ENCODE measurements at places on chromosomes 12 and 14. TPM values are rescaled to one million over a fixed set of nuclear protein-coding genes. Genes with fewer than 3 reads are reported as not detected.

Gene STX2
- 34.0 TPM for total RNA-seq

Gene ATG101
- total RNA-seq = 64.9 TPM

Gene TMEM229B
- 1.6 TPM for total RNA-seq

Gene VRTN
- not detected for total RNA-seq

- no peak for DNase-seq
- peaks cover 5% of the 10 kb centered on the region for H3K4me1 ChIP-seq
- no peak overlapping the region for H3K27ac ChIP-seq
- peak overlapping the region; percentile 78 for H3K4me3 ChIP-seq
Observed at GRCh38 chr12:78866518-78866917, 1.9 kb downstream of the SYT1 start.

GRCh38 chr14:74211945-74212580, 27.2 kb upstream of the VSX2 start:
- H3K36me3 ChIP-seq = no peaks in the 10 kb centered on the region
- no peak overlapping the region for H3K27ac ChIP-seq
- no peaks in the 10 kb centered on the region for H3K4me1 ChIP-seq
- DNase-seq = no peak
- no peaks in the 10 kb centered on the region for H3K27me3 ChIP-seq

- no peak overlapping the region for H3K27ac ChIP-seq
- DNase-seq = peak; percentile 67
- H3K36me3 ChIP-seq = 0 out of 2 replicates have a peak, but pooled peaks cover 2% of the 10 kb centered on the region
- no peak overlapping the region for H3K4me3 ChIP-seq
Observed at GRCh38 chr12:104358353-104359003, 54.9 kb downstream of the EID3 start.

Gene SERPINA9
- not detected for total RNA-seq

DNA sequence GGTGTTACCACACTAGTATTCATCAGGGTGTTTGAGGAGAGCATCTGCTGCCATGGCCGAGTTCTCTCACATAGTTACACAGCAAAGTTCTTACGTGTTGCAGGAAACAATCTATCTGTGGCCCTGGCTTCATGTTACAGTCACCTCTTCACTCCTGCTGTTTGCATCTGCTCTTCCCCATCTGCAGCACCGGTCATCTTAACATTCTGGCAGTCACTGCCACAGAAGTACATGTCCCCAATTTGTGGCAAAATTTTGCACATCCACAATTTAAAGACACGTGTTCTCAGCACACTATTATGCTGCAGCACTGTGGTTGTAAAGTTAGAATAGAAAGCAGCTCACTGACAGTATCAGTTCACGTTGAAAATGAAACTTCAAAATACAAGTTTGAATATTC, 23.2 kb downstream of the MAPK1IP1L start:
- no peak for DNase-seq
- no peaks in the 10 kb centered on the region for H3K27me3 ChIP-seq
- H3K4me3 ChIP-seq = no peak overlapping the region
- H3K36me3 ChIP-seq = no peaks in the 10 kb centered on the region
- no peak overlapping the region for H3K27ac ChIP-seq

Gene NINJ2
- 1.9 TPM for total RNA-seq

- no peak for DNase-seq
- H3K27me3 ChIP-seq = no peaks in the 10 kb centered on the region
- H3K27ac ChIP-seq = no peak overlapping the region
Observed at GRCh38 chr12:2804393-2805142, 7.9 kb upstream of the ITFG2 start.

Gene POTEM
- not detected for total RNA-seq

DNA sequence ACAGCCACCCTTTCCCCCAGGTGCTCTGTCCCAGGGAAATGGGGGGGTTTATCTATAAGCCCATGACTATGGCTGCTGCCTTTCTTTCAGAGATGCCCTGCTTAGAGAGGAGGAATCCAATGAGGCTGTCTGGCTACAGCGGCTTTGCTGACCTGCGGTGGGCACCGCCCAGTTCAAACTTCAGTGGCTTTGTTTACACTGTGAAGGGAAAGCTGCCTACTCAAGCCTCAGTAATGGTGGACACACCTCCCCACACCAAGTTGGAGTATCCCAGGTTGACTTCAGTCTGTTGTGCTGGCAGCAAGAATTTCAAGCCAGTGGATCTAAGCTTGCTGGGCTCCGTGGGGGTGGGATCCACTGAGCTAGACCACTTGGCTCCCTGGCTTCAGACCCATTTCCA, 869.2 kb downstream of the SLC6A15 start:
- H3K36me3 ChIP-seq = no peaks in the 10 kb centered on the region
- H3K4me3 ChIP-seq = no peak overlapping the region
- no peak for DNase-seq
- H3K27me3 ChIP-seq = no peaks in the 10 kb centered on the region
- H3K27ac ChIP-seq = no peak overlapping the region
